ENCODE measurements at places on chromosomes 13 and 19.

DNA sequence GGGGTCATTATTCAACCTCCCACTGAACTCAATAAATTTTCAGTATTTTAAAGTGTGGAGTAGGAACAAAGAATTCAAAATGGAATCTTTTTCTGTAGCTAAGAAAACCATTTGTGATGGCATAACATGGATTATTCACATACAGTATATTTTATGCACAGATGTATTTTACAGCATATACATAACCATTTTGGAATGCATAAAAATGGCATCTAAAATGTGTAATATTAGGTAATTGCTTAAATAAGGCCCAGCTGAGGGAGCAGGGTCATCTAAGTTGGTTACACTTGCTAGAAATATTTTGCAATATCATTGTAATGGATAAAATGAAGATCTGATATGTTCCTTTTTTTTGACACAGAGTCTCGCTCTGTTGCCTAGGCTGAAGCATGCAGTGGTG lies 146.9 kb downstream of the LMO7 start:
- no peak for DNase-seq

- DNase-seq = no peak
Measured at GRCh38 chr13:78596736-78597601, 6.4 kb downstream of the POU4F1 start.

DNA sequence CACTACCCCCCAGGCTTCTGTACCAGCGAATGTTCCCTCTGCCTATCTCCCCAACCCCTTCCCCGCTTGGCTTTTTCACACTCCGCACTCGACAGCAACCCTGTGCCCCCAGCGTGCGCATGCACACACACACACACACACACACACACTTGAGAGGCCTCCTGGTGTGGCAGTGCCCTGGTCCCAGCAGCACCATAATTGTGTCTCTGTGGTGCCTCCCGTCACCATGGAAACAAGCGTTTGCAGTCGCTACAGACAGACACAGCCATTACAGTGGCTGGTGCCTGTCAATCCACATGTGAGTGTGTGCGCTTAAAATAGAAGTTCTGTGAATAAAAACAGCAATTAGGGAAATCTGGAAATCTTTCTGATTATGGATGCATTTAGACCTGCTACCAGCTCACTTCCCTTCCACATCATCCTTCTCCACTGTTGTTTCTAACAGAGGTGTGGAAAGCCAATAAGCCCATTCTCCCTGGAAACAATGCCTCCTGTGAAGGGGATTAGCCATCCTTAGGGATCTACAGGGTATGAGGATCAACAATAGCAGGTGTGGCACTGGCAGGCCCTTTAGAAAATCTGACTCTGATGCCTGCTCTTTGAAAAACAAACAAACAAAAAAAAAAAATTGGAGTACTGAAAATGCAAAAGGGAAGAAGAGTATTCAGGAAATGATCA lies 146.3 kb downstream of the DCLK1 start:
- no peak for DNase-seq

GRCh38 chr13:35808846-35809245 lies 322.3 kb downstream of the DCLK1 start:
- no peak for DNase-seq

- DNase-seq = no peak
Measured at GRCh38 chr19:39874404-39874803, 28.2 kb upstream of the FBL start.

GRCh38 chr13:43154156-43154651 lies 130.8 kb downstream of the DNAJC15 start:
- no peak for DNase-seq

GRCh38 chr19:13796301-13797057 lies 1.2 kb downstream of the ZSWIM4 start:
- peak; percentile 99 for DNase-seq

DNA sequence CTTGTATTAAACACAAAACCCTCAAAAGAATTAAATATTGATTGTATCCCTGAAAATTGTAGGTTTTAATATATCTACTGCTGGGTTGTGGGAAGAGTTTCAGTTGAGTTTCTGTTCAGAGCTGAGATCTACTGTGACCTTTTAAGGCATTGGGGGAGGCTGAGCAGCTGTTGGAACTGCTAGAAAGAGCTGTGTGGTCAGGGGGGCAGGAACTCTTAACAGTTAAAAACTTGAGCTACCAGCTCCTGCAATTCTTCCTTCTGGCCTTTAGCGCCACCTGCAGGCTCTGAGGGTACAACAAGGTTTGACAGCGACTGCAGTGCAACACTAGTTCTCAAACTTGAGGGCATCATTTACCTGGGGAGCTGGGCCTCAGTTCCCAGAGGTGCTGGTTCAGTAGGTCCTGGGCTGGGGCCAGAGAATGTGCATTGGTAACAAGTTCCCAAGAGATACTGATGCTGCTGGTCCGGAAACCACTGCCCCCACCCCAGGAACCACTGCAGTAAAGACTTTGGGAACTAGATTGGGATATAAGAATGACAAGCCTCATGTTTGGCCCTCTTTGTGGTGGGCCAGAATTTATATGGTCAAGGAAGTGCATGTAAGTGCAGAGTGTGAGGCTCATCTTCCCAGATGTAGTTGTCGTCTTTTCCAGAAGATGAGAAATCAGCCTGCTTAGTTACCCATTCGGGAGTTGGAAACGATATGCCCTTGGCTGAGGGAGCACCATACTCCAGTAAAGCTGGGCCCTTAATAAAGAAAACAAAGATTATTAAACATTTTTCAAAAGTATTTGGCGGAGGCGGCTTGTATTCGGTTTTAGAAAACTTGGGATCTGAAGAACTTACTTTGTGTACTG lies 2.6 kb downstream of the RNASEH2B start:
- DNase-seq = peak; percentile 64

GRCh38 chr13:71939186-71939585 lies 72.2 kb upstream of the DACH1 start:
- peak; percentile 1 for DNase-seq

GRCh38 chr13:44507639-44508038 lies 68.5 kb downstream of the TSC22D1 start:
- DNase-seq = no peak

- DNase-seq = no peak
Measured at GRCh38 chr13:50085063-50085462, 69.8 kb downstream of the KCNRG start.

DNA sequence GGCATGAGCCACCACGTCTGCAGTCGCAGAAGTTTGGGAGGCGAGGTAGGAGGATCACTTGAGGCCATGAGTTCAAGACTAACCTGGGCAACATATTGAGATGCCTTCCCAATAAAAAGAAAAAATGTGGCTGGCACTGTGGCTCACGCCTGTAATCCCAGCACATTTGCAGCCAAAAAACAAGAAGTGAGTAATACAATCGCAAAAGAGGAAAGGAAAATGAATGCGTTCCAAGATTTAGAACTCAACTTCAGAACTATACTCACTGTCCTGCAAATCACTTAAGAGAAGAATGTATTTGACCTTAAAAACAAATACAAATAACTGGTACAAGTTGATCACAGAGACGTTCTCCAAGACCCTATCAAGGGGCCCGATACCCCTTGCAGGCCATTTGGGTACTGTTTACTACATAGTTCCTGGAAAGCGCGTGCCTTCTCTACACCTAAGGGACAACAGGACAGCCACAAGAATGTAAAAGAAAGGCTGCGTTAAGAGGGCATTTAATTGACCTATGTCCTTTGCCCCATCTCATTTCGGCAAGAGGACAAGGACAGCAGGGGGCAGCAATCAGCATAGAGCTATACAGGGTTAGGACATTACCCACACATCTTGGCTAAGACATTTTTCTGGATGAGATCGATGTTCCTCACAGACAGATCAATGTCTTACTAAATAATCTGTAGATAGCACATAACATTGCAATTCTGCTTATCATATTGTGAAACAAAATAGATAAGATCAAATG lies 41.3 kb downstream of the FLT3 start:
- no peak for DNase-seq

- peak; percentile 23 for DNase-seq
Measured at GRCh38 chr19:31548941-31549340, 199.7 kb upstream of the TSHZ3 start.

DNA sequence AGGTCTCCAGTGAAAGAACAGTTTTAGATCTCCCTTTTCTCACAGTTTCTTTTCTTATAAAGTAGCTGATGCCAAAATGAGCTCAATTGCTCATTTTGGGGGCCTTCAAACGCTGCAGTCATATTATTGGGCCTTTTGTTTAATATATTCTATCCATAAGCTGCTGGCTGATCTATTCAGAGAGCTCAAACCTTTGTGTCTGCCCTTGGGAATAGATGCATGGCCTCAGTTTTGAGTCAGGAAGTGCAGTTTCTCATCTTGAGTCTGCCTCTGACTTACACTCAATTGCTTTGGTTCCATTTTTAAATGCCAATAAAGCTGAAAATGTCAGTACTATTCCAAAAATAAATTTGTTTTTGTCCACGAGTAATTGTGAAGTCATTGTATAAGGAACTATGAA lies 468.9 kb downstream of the KLF12 start:
- no peak for DNase-seq

GRCh38 chr13:21481359-21481758 lies 22.3 kb upstream of the ZDHHC20 start:
- DNase-seq = no peak

DNA sequence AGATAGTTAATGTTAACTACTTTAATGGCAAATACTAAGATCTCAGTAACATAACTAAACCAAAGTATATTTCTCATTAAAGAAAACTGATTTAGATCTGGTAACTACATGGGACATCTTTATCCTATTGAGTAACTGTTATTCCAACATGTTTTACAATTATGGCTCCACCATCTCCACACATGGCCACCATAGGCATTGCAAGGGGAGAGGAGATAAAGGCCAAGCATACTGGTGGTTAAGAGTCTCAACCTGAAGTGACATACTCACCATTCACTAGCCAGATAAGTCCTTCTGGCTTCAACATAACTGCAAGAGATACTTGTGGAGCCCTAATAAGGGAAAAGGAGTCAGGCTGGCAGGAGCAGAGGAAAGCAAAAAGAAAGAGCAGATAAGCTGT lies 1586.4 kb upstream of the SPRY2 start:
- peak; percentile 0 for DNase-seq

- DNase-seq = no peak
Measured at GRCh38 chr13:104086759-104087158, 1020.5 kb upstream of the SLC10A2 start.

DNA sequence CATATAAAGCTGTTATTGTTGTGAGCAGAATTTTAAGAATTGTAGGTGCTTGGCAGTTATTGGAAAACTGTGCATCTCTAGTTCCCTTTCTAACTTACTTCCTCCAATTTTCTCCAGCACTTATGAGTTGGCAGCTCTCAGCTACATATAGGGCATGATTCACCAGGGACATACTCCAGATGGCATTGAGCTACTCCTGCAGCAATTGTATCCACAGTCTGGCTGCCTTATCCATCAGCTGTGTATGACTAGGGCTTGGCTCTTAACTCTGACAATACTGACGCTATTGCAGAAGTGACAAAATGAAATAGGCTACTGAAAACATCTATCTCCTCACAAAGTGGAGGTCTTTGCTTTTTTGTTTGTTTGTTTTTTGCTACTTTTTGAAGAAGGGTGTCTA lies 276.7 kb downstream of the POU4F1 start:
- DNase-seq = no peak

GRCh38 chr19:50658441-50659317 lies 9.4 kb downstream of the C19orf81 start:
- DNase-seq = peak; percentile 82

DNA sequence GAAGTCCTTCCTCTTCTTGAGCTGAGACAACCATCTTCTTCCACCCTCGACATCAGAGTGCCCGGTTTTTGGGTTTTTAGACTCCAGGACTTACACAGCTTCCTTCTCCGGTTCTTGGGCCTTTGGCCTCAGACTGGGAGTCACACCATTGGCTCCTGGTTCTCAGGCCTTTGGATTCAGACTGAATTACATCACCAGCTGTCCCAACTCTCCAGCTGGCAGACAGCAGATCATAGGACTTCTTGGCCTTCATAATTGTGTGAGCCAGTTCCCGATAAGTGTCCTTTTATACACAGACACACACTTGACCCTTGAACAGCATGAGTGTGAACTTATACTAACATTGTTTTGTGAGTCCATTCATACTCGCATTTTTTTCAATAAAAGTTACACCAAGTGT lies 166.0 kb upstream of the UBL3 start:
- DNase-seq = no peak

GRCh38 chr13:110665491-110666254 lies 40.2 kb downstream of the CARS2 start:
- no peak for DNase-seq

DNA sequence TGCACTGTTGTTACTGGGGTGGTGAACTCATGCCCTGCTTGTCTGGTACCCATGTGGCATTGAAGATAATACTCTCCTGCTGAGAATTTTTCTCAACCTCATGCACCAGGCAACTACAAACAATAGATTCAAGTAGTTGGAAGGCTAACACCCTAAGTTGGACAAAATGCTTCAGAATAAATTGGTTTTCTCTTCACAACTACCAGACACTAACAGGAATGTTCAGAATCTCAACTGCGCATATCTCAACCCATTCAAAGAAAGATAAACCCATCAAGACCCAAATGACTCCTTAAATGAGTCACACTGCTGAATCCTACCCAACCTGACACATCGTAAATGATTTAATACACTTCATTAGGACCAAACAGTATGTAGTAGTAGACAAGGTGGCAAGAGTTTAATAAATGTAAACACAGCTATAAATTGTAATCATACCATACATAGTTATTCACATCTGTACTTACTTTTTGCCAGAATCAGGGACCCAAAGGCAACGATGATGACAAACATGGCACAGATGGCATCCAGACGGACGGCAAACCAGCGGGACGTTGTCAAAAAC lies 227.4 kb downstream of the ABCC4 start:
- DNase-seq = peak; percentile 93

- DNase-seq = no peak
Measured at GRCh38 chr19:280541-281009, 10.6 kb downstream of the PLPP2 start.

Data from A172 (cell line).